ENCODE measurements at places on chromosomes 13 and 19.

DNA sequence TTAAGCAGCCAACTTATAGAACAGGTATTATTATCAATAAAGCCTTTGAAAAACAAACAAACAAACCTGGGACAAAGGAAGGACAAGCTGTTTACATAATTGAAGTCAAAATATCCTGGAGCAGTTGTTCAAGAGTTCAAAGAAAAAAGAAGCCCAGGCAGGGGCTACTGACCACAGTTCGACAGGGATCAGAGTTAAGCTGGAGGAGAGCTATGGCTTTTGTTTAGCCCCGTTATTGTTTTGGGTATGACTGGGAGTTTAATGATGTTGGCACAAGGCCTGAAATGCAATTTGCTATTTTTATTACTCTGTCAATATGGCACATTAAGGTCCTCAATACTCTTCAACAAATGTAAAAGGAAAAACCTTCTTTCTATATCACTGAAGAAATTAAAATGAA lies 624.4 kb upstream of the KLHL1 start:
- no peak for DNase-seq

DNA sequence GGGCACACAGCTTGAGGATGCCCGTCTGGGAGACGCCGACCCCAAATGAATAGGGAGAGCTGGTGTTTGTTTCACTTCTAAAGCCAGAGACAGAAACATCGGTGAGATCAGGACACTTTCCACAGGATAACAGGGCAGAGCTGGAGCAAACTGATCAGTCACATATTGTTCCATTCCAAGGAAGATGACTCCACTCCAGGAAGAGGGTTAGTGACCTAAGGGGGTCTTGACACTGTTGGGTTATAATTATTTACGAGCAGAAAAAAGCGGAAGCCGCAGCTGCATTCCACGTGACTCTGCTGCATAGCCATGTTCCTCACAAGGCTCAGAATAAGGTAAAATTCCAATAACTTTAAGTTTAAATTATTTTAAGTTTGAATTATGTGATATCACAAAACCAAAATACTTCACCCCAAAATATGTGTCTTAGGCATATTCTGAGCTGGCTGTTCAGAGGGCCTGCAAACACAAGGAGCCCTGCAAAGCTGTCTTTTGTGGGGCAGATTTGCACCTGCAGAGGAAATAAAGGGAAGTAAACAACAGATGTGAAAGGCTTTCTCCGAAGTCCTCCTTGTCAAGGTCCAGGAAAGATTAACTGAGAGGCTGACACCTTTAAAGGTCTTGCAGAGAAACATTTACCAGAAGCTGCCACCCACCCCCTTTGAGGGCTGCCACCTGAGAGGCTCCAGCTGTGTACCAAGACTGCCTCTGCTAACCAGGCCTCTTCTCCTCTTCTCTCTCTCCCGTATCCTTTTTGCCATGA lies 819.2 kb downstream of the UQCRFS1 start:
- no peak for DNase-seq

- no peak for DNase-seq
Observed at GRCh38 chr19:46503848-46504453, 8.3 kb upstream of the PNMA8B start.

- DNase-seq: no peak
Observed at GRCh38 chr19:31717269-31717923, 368.2 kb upstream of the TSHZ3 start.

DNA sequence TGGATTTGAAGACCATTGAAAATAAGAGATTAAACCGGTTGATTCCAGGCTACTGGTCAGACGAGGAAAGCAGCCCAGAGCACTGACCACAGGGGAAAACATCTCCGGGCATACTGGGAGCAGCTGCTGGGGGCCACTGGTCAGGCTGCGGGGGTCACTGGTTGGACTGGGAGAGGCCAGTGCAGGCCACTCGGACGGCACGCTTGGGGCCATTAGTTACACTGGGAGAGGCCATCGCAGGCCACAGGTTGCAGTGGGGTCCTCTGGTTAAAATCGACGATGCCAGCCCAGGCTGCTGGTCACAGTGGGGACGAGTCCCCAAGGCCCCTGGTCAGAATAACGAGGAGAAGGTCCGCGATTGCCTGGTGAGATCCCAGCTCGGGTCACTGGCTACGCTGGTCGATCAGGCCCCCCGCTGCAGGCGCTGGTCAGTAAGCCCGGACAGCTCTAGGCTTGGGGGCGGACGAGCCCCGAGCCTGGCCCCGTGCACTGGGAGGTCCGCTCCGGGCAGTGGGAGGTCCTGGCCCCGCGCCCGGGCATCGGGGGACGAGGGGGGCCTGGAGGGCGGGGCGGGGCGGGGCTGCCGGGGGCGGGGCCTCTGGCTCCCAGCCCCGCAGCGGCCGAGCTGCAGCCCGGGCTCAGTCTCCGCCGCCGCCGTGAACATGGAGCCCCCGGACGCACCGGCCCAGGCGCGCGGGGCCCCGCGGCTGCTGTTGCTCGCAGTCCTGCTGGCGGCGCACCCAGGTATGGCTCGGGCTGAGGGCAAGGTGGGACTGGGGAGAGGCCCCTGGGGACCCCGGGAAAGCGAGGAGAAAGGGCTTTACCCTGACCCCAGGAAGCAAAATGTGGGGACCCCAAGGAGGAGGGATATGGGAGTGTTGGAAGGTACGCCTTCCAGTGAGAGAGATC lies at the start of gene BCAM:
BCAM (plus strand) TSS at position 641 of the 909 bp plus-strand sequence; CDS start at position 663, 22 bp downstream.
- peak; percentile 81 for DNase-seq

GRCh38 chr19:53365134-53365898 lies at the start of gene ZNF525:
Gene ZNF525 (plus strand): TSS chr19:53365705. CDS start chr19:53372282, 6,577 bp downstream.
- DNase-seq: peak; percentile 94

DNA sequence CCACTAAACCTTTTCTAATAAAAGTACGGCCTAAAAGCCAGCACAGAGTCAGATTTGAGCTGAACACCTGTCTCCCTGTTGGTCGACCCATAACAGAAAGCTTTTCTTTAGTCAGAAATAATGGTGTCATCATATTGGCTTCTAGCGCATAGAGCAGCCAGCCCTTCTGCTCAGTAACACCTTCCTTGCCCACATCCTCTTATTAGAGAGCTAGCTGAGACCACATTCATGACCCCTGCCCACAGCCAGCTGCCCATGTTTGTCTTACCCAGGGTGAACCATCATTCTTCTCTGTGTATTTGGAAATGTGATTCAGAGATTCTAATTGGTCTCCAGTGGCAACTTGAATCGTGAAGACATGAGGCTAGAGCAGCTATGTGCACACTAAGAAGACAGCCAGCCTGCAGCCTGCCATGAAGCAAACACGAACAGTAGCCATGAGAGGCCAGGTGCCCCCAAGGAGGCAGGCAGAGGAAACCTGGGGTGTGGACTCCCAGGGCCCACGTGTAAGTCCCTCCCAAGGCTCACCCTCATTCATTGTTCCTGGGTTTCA lies 82.3 kb upstream of the PDCD5 start:
- no peak for DNase-seq

- no peak for DNase-seq
Observed at GRCh38 chr13:106138620-106139019, 396.8 kb downstream of the EFNB2 start.

- no peak for DNase-seq
Observed at GRCh38 chr19:51256155-51256625, 5.3 kb downstream of the SIGLECL1 start.

GRCh38 chr19:12721656-12722565 lies 1.8 kb downstream of the TNPO2 start:
- DNase-seq: peak; percentile 89

DNA sequence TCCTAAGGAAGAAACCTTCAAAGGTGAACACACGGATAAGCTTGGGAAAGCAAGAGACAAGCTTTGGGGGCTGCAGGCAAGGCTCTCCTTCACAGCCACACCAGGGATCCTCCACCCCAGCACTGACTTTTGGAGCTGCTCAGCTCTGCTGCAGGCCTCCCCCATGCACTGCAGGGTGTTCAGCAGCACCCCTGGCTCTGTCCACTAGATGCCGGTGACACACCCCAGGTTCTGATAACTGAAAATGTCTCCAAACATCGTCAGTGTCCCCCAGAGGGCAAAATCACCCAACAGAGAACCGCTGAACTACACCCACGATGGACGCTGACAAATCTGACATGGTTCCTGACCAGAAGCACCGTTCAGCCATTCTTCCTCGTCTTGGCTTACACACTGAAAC lies 90.5 kb downstream of the STK24 start:
- no peak for DNase-seq

DNA sequence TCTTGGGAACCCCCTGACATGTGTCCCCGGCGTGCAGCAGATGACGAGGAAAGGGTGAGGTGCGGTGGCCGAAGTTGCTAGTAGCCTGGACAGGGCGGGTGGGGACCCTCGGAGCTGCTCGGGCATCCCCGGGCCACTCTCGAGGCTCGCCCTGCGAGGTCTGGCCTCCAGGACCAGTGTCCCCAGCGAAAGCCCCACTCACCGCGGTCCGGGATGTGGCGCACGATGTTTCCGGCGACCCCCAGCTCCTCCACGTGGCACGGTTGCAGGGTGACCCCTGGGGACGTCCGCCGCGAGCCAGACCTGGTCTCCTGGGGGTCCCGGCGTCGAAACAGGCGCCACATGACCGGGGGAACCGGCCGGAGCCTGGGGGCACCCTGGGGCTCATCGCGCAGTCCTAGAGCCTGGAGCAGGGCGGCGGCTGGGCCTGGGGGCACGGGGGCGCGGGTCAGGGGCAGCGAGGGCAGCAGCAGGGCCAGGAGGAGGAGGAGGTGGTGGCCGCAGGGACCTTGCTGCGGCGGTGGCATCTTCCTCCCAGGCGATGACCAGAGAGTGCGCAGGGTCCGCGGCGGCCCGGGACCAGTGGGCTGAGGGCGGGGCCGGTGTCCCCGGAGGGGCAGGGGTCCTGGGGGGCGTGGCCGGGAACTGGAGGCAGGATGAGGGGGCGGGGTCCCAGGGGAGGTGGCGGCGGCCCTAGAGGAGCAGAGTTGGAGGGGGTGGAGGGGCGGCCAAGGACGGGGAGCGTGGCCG lies 26.0 kb downstream of the CERS1 start:
- peak; percentile 82 for DNase-seq

- DNase-seq: no peak
Observed at GRCh38 chr13:71017607-71018006, 849.4 kb downstream of the DACH1 start.

DNA sequence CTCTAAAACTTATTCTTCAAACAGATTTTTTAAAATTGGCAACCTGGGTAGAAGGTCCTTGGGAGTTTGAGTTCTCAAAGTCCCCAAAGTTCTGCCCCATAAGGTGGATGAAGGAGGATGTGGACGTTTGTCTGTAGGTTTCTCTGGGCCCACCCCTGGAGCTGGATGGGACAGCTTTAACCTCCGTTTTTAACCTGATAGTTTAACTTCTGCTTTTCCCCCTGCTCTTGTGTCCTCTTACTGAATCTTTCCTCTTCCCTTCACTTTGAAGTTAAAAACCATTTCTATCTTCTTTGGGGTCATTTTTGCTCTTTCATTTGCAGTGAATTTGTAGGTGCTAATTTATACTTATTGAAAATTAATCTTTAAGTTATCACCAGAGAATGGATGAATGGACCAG lies 79.1 kb downstream of the ESD start:
- DNase-seq: no peak

- DNase-seq: no peak
Observed at GRCh38 chr19:3034656-3035541, 5.8 kb upstream of the TLE2 start.

DNA sequence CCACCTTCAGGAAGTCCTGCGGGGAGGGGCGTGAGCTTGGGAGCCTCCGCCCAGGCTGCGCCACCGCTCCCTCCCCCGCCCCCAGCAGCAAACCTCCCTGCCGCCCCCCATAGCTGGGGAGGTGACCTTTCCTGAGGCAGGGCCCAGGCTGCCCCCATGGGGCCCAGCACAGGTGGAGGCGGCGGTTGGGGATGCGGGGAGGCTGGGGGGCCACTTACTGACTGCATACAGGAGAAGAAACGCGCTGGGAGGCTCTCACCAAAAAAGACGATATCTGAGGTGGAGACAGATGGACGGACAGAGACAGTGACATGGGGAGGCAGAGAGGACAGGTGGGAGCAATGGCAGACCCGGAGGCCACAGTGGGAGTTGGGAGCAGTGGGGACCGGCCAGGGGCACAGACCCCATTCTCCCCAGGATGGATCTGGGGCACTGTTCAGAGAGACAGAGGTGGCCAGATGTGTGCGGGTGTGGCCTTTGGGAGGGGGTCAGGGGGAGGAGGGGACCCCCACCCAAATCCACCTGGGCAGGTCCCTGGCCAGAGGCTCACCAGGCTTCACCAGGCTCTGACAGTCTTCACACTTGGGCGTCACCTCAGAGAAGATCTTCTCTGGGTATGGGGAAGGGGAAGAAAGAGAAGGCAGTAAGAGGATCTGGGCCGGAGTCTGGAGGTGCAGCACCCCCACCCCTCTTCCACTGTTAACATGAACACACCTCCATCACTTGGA lies 3.0 kb upstream of the RINL start:
- no peak for DNase-seq

DNA sequence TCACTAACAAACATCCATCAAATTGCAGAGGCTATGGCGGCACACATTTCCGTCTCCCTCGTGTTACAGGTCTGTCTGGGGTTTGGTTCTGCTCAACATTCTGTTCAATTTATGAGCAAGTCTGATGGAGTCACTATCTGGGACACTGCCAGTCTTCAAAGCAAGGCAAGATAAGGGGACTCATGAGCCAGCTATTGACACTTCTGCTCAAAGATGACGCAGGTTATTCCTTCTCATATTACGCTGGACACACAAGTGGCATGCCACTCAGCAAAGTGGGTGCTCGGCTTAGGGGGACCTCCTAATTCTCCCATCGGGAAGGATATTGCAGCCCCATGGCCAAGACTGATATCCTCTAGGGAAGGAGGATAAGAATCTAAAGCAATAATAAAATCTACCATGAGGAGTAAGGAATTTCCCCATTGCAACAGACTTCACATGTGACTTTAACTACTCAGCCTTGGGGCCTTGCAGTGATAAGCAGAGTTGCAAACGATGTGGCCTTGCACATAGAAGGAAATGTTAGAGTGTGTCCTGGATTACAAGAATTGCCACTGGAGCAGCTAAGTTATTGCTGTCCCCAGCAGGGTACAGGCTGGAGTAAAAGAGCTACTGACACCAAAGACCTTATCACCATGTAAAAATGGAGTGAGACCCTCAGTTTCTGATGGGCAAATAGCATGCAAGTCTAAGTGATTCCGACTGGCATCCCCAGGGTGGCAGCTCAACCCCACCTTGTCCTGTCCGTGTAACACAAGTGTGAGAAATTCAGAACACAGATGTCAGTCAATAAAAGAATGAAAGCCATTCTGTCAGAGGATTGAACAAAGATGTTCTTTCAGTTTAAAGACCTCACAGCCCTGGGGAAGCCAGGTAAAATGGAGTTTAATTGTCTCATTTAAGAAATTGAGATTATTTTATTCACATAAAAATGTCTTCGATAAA lies 306.1 kb downstream of the IRS2 start:
- DNase-seq: no peak

All from H9 (cell line).